Stimulated activated CD4-positive, alpha-beta T cell treated with anti-CD3 and anti-CD28 coated beads, Interleukin-15, amount 100 ng/mL, for 1 hour (primary cell): ENCODE measurements at places on chromosomes 6 and 20.

- DNase-seq, result no peak
Observed at GRCh38 chr6:154550779-154551178, 40.3 kb upstream of the CNKSR3 start.

GRCh38 chr6:29510202-29510601 lies 22.4 kb upstream of the MAS1L start:
- DNase-seq, result no peak

GRCh38 chr6:94894300-94894699 lies 683.0 kb upstream of the MANEA start:
- no peak for DNase-seq

GRCh38 chr6:33488339-33488738 lies 34.0 kb downstream of the ZBTB9 start:
- no peak for DNase-seq

DNA sequence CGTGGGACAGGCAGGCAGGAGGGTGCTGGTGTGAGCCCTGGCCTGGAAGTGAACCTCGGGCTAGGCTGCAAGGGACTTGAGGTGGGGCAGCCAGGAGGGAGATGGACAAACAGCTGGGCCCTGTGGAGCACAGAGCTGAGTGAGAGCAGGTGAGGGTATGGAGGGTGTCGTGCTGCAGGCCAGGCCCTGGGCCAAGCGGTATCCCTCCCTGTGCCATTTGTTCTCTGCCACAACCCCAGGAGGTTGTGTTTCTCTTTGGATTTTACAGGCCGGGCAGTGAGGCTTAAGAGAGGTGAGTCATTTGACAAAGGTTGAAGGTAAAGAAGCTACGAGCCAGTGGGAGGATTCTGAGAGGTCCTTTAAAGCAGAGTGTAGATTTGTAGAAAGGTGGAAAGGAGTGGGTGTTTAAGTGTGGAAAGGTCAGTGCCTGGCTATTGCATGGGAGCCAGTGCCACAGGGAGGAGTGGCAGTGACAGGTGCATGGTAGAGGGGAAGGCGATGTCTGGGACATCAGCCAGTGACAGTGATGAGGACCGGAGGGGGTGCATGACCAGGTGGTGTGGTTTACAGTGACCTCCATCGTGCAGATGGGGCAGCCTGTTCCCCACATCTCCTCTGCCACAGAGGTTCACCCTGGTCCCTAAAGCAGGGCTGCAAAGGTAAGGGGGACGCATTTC lies 39.8 kb downstream of the GMPR start:
- no peak for DNase-seq

DNA sequence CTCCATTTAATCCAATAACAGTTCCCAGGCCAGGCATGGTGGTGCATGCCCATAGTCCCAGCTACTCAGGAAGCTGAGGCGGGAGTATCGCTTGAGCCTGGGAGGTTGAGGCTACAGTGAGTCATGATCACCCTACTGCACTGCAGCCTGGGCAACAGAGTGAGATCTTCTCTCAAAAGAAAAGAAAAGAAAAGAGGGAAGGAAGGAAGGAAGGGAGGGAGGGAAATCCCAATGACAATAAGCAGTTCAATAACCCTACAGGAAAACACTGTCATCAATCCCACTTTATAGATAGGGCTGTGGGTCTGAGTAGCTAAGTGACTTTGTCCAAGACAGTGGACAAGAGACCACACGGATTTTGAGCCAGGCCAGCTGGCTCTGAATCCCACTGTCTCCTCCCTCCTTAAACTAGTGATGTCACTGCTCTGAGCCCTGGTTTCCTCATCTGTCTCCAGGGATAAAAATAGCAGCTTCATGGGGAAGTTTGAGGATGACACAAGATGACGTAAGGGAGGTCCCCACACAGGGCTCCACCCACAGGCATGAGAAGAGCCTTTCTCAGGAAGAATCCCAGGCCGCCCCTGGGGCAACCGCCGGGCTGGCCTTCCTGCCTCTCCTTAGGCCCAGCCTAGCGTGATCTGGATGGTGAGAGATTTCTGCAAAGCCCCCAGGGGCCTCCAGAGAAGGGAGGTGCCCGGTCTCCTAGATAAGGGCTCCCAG lies 7.2 kb upstream of the TRIB3 start:
- no peak for DNase-seq

GRCh38 chr6:63713332-63713731 lies 77.7 kb downstream of the PHF3 start:
- no peak for DNase-seq

DNA sequence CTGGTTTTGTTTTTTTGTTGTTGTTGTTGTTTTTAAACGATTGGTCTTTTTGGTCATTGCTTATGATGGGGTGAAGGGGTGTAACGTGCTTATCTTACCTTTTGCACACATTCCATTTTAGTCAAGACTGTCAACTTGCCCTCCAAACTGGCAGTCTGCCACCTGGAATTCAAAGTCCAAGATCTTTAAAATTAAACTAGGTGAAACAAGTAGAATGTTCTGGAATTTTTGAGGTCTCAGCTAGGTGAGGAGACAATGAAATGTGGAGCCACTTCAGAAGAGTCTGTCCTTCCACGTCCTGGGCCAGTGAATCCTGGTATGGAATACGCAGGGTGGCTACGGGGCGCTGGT lies 344.6 kb downstream of the ZFAND3 start:
- DNase-seq, result no peak

GRCh38 chr20:59035381-59035780 lies 3.2 kb upstream of the ATP5F1E start:
- no peak for DNase-seq

GRCh38 chr6:140897804-140898573 lies 1234.7 kb upstream of the GJE1 start:
- no peak for DNase-seq

DNA sequence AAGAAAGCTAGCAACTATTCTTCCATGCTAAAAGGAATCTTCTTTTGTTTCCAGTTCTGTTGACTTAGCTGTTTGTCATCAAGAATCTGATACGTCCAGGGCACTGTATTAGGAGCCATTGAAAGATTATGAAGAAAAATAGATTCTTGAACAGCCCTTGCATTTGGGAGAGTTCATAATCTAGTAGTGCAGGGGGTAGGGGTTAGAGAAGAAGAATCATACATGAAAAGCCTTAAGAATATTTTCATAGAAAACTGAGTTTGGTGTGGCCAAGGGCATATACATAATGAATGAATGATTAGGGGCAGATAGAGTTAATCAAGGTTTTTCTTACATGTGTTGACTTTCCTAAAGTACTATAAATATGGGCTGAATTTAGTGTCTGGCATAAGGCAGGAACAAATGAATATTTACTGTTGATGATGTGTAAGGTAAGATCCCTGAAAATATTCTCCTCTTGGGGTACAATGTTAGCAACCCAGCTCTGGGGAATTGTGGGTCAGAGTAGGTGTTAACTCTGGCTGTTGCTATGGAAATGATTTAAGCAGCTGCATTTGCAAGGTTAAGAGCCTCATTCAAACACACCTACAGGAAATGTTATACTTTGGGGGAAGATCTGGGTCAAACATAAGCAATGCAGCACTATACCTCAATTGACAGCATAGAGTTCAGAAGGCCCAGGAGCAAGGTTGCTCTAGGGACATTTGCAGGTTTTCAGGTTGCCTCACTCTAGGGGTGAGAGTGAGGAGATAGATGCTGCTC lies 667.3 kb upstream of the CITED2 start:
- no peak for DNase-seq

- DNase-seq, result no peak
Observed at GRCh38 chr20:53149148-53149889, 177.2 kb downstream of the TSHZ2 start.

GRCh38 chr6:52491203-52492069 lies 71.3 kb downstream of the EFHC1 start:
- DNase-seq, result no peak

DNA sequence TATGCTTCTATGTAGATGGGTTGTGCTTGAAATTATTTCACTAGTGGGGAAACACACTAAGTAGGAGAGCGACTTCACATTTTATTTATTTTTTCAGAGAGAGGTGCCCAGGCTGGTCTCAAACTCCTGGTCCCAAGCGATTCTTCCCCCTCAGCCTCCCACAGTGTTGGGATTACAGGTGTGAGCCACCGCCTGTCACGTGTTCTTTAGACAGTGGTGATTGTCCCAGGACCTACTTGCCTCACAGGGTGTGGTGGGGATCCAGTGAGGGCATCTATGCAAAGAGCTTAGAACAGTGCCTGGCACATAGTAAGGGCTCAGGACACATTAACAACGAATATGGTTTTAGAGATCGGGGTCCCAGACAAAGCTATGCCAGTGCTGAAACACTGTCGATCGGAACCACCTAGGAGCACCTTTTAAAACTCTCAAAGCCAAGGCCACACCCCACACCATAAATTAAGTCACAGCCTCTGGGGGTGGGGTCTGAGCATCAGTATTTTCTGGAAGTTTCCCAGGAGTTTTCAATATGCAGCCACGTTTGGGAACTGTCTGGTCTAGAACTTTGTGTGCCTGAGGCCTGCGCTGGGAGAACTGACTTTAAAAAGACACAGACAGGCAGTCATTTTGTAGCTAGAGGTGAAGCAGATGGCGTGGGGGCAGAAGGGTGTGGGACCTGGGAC lies 4.8 kb upstream of the BCAS4 start:
- no peak for DNase-seq

DNA sequence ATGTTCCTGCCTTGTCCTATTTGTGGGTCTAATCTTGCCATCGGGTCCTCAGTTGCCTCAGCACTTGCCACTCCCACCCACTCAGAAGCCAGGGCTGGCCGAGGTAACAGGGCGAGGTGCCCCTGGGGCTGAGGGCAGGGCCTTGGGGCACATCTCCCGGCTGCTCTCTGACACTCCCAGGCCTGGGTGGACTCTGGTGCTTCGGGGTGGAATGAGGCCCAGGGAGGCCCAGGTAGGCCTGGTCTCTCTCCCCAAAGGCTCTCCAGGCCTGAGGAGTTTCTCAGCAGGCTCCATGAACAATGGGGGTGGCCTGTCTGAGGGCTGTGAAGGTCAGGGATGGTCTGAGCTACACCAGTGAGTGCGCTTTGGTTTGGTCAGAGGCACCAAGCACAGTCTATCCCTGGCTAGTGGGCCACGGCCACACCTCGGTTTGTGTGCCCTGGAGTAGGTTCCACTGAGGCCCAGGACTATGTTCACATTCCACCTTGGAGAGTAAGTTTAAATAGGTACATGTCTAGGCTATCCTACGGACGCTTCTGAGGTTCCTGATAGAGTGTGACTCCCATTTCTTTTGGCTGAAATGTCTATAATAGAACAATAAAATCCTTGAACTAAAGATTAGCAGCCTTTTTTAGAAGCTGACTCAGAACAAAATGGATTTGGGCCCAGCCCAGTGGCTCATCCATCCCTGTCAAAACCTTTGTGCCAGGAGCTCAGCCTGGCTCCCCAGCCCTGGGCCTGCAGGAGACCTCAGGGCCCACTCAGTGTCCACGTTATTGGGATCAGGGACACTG lies 78.8 kb downstream of the SLC24A3 start:
- DNase-seq, result no peak

DNA sequence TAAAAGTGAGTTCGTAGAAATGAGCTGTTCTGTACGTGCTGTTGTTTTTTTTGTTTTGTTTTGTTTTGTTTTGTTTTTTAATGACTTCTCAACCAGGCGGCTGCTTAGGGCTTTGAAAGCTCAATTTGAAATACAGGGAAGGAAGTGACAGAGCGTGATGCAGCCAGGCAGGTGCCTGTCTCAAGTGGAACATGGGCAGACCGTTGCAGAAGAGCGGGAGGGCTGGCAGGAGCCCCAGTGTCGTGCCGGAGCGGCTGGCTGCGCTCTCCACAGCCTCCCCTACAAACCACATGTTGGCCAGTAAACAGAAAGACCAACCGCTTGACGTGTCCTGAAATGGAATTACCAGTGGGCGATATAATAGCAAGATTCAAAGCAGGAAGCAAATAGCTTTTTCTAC lies 164.9 kb upstream of the RREB1 start:
- no peak for DNase-seq
